ENCODE measurements at places on chromosomes 16 and 17. TPM values are rescaled to one million over a fixed set of nuclear protein-coding genes. Genes with fewer than 3 reads are reported as not detected.

Gene GUCY2D
- total RNA-seq: not detected

Gene DPEP2
- not detected for total RNA-seq

DNA sequence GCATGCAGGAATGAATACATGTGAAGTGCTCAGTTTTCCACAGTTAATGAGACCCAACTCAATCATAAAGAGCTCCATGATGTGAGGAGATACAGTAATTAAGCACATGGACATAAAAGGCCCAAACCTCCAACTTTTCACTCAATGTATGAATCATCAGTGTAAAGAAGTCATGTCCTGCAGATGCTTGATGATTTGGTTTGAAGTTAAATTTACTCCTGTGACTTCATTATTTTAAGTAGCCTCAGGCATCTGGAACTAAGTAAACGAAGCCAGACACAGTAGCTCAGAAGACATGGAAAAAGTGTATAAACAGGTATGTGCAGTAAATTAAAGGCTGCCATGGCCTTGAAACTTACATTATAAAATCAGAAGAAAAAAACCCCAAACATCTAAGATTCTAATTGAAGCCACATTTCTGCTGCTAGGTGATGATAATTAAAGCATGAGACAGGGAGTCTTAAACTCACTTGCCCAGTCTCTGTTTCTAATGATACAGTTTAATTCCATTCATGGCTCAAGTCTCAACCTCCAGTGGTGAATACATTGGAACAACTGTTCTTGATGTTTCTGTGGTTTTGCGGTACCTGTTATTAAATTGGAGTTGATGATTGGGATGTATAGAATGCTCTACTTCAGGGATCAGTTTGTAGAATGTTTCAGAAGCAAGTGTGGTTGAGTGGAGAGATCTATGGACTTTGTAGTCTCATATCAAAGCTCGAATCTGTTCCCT, 28.9 kb upstream of the CCL2 start:
- no peak for DNase-seq

DNA sequence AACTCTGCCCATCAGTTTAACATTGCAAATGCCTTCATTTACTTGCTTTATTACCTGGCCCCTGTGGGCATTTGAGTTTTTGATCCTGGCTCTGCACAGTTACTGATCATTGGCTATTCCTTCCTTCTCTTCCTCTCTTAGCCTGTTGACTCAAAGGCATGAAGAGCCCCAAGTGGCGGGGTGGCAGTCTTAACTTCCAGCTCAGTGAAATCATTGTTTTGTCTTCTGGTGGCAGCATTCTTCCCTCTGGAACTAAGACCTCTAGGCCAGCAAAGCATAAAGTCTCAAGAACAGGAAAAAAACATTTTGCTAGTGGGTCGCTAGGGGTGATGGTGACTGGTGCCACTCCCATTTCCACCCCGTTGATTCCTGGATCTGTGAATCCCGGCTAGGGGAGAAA, 52.3 kb upstream of the MRTFB start:
- DNase-seq: no peak

GRCh38 chr17:77332034-77332971, 191.5 kb downstream of the SEC14L1 start:
- DNase-seq: peak; percentile 91

DNA sequence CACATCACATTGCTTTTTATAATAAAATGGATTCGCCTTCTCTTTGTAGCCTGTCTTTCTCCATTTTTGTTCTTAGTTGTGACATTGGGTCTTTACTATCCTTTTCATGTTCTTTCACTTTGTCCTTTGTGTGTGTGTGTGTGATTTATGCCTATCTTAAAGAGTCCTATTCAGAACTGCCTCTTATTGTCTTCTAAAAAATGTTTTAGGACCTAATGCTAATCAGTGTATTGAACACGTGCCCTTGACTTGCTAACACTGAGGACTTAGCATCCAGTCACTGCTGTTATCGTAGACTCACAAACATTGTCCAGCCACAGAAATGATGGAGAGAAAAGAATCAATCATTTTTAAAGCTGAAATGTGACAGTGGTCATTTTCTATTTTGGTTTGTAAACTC, 251.9 kb downstream of the CNTNAP4 start:
- no peak for DNase-seq
